ENCODE measurements at places on chromosomes 16 and 17.

DNA sequence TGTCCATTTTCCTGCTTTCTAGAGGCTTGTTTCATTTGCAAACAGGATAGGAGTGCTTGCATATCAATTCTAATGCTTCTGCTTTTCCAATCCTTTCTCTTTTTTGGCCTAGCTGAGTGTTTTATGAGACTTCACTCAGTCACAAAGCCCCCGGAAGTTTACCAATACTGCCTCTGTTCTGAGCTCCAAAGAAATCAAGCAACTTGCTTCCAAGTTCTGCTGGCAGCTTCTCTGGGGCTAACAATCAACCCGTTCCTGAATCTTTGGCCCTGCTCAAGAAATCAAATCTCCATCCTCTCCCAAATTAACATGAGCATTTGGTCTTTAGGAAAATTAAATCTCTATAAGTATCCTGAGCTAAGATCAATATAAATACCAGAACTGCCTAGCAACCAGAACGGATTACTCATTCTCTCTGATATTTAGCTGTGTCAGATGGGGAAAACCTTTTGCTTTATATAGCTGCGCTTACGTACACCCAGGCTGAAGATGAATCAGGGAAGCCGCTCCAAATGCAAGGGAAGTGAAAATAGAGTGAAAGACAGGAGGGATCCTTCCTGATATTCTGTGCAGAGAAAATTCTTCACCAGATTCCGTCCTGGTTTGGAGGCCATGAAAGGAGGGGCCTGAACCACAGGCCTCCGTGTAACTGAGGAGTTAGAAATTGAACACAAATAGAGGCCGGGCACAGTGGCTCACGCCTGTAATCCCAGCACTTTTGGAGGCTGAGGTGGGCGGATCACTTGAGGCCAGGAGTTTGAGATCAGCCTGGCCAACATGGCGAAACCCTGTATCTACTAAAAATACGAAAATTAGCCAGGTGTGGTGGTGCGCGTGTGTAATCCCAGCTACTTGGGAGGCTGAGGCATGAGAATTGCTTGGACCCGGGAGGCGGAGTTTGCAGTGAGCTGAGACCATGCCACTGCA is 23.3 kb upstream of the GRB2 start:
- DNase-seq, result no peak

- no peak for DNase-seq
Observed at GRCh38 chr16:85988723-85989313, 89.9 kb downstream of the IRF8 start.

DNA sequence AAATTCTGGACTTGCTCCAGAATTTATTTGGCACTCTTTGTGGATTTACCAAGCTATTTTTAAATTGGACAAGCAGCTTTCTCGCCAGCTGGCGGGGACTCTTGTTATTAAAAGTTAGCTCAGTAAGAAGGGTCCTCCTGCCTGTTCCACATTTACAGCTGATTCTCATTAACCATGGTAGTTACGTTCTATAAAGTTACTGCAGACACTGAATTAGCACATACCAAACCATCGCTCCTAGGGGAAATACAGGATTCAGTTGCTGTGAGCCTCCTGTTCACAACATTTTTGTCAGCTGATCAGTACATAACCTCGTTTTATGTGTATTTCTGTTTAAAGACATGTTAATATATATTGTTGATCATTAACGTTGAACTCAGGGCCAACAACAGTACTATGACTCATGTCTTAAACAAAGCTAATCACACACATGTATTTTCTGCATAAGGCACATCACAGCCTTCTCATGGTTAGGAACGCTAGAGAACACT is 4.2 kb downstream of the LDAF1 start:
- DNase-seq, result no peak

DNA sequence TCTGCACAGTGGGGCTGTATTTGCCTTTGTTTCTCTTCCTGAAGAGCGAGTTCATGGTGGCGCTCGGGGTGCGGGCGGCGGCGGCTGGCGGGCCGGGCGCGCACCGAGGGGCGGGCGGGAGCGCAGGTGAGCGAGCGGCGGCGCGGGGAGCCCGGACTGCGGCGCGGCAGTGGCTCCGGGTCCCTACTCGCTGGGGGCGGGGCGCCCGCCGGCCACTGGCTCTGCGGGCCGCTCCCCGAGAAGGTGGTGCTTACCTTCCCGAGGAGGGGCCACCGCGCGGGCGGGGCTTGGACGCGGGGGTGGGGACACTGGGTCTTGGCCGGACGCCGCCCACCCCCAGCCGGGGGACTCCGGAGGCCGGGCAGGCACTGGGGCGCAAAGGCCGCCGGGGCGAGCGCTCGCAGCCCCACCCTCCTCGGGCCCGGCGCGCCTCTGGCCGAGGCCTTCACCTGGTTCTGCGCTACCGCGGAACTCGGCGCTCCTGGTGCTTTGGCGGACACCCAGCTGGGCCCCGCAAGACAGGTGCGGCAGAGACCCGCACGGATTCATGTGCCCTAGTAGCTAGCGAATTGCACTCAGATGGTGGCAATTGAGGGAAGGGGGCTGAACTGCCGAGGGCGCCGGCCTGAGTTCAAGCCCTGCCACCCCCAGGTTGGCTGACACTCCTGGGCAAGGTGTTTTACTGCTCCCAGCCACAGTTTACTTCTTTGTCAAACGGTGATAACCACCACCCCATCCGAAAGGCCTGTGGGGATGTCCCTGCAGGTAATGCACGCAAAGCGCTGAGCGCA is at the start of gene PPL:
PPL (minus strand) TSS at position 158 of the 791 bp plus-strand sequence; CDS start at position 55, 103 bp downstream.
- DNase-seq, result no peak

DNA sequence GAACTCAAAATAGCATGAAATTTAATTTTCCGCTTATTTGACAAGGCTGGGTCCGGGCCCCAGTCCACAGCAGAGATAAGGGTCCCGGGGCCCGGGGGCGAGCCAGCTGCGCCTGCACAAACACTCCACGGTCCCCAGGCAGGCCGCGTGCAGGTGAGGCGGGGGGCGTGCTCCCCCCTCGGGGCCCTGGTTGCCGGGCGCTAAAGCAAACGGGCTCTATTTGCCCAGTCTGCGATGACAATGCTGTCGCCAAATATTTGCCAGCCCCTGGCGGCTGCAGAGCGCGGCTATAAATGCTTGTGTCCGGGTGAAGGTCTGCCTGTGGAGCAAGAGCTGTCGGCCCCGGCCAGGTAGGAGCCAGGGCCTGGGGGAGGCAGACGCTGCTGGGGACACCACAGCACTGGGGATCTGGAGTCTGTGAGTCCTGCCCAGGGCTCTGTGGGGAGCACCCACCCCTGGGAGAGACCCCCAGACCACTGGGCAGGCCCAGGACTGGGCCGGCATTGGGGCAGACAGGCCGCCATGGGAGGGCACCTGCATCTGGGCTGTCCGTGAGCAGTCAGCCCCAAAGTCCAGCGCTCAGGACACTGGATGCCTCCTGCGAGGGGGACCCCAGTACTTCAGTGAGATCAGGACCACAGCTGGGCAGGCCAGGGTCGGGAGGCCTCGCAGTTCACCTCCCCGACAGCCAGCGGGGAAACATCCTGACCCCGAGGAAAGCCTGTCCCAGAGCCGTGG is at the start of gene PERCC1:
PERCC1 (plus strand) TSS at position 320 of the 738 bp plus-strand sequence. CDS start 1,516 bp downstream, outside the sequence.
- DNase-seq, result no peak

- DNase-seq, result peak; percentile 87
Observed at GRCh38 chr17:81710514-81711308, 1.4 kb upstream of the SLC25A10 start.

Data from Kasumi-1 (cell line).